Kasumi-1 (cell line): ENCODE measurements at places on chromosomes 1 and 21.
A peak's percentile ranks its signal among the peaks of the same experiment; 100 is the strongest.

DNA sequence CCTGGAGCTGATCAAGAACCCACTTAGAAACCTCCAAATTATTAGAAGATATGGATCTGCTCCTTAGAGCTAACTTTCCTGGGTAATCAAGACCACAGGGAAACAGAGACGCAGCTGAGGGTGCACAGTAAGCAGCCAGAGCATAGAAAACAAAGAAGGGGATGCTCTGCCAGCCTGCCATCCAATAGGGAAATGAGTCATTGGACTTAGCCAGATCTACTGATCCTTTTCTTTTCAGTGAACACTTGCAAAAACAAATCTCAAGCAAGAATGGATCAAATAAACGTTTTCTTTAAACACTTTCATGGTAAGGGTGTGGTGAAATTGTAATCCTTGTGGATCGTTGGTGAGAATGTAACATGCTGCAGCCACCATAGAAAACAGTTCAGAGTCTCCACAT is 474.0 kb downstream of the LTN1 start:
- DNase-seq = no peak

- DNase-seq = peak; percentile 78
These were observed at the start of gene SLC22A15 for GRCh38 chr1:115976062-115976920. Gene SLC22A15, plus strand, starts transcription at chr1:115976513. Its CDS starts 115 bp downstream, at chr1:115976628.

- DNase-seq = no peak
These were observed 49.7 kb downstream of the PGM1 start for GRCh38 chr1:63642901-63643300.

GRCh38 chr1:20370698-20371097 is 80.0 kb downstream of the VWA5B1 start:
- no peak for DNase-seq

GRCh38 chr1:73511038-73511437 is 686.9 kb downstream of the LRRIQ3 start:
- DNase-seq = no peak
